ENCODE measurements at places on chromosomes 7 and 10.

DNA sequence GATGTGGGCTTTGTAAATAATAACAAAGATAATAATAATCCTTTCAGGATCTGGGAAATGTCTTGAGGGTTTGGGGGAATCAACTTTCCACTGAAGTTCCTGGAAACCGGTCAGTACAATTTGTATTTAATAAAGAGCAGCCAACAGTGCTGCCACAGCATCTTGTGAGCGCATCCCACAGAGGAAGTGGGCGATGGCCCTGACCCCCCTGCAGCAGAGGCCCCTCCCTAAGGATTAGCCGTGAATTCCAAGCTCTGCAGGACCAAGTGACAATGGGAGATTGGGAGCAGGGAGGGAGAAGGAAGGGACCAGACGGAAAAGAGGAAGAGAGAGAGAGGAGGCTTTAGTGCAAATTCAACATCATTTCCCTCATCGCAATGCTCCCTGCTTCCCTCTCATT is 349.2 kb downstream of the RNLS start:
- no peak for DNase-seq

GRCh38 chr7:105002-105401 is 87.4 kb upstream of the FAM20C start:
- DNase-seq, result no peak

- no peak for DNase-seq
Observed at GRCh38 chr7:45484094-45484493, 90.1 kb upstream of the ADCY1 start.

GRCh38 chr10:18364987-18365775 is 225.0 kb downstream of the CACNB2 start:
- DNase-seq, result no peak

DNA sequence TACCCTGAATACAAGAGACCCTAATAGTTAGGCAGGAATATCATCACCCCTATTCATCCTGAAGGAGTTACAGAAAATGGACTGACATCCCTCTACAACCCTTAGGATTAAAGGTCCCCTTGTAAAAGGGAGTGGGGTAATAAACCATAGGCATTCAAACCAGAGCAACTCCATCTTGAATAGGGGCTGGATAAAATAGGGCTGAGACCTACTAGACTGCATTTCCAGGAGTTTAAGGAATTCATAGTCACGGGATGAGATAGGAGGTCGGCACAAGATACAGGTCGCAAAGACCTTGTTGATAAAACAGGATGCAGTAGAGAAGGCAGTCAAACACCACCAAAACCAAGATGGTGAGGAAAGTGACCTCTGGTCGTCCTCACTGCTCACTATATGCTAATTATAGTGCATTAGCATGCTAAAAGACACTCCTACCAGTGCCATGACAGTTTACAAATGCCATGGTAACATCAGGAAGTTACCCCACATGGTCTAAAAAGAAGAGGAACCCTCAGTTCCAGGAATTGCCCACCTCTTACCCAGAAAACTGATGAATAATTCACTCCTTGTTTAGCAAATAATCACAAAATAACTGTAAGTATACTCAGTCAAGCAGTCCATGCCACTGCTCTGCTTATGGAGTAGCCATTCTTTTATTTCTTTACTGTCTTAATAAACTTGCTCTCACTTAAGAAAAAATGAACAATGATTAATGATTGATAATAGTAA is 37.2 kb downstream of the CUBN start:
- DNase-seq, result no peak

DNA sequence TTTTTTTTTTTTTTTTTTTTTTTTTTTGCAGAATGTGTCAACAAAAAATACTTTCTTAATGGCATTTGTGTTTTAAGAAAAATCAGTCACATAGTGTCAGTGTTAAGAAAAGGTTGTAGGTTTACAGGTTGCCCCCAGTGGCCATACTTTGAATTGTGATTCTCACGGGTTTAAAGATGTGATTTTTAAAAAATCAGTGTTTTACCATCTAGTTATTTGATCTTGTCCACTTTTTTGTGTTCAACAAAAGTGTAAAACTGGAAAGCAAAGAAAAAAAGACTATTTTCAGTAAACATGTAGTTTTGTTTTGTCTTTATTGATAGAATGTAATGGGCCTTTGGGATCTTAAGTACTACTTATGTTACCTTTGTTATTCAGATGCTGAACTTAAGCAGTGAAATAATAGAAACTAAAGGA is 25.7 kb downstream of the SUV39H2 start:
- DNase-seq, result no peak

- no peak for DNase-seq
Observed at GRCh38 chr10:123165445-123166072, 11.4 kb downstream of the BUB3 start.

GRCh38 chr7:26195867-26196657 is 4.5 kb downstream of the HNRNPA2B1 start:
- no peak for DNase-seq

- no peak for DNase-seq
Observed at GRCh38 chr7:12761111-12761510, 73.7 kb downstream of the ARL4A start.

DNA sequence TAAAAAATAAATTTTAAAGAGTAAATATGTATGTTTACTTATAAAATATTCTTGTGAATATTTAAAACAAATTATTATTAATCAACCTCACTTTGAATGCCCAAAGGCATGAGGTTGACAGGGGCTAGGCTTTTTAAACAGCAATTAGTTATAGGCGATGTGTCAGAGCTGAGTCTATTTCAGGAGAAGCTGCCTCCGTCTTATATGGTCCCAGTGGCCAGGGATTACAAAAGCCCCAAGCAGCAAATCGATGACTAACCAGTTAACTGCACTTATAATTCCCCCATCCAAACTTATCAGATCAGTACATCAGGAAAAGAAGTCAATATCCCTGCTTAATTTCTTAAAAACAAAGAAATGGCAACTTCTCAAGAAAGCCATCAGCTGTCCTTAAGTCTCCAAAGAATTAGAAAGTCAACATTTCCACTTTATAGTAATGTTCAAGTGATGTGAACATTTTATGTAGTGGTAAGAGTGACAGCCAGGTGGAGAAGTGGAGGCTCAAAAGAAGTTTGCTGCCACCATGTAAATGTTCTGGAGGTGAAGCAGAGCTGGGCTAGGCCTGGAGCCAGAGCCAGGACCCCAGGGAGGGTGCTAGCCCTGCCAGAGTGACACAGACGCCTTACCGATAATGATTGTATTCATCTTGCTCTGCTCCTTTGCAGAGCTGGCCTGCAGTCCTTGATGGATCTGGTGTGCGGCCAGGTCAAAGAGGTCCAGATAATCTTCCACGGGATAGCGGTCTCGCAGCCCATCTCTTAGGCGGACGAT is 51.5 kb downstream of the CHST15 start:
- DNase-seq, result no peak

DNA sequence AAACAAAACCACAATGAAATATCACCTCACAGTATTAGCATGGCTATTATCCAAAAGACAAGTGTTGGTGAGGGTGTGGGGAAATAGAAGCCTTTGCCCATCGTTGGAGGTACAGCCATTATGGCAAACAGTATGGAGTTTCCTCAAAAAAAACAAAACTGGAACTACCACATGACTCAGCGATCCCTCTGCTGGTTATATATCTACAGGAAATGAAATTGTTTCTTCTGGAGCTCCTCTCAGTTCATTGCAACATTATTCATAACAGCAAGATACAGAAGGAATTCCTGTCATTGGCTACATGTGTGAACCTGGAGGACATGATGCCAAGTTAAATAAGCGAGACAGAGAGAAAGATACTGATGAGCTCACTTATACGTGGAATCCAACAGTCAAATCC is 2.4 kb upstream of the UBE3C start:
- no peak for DNase-seq

DNA sequence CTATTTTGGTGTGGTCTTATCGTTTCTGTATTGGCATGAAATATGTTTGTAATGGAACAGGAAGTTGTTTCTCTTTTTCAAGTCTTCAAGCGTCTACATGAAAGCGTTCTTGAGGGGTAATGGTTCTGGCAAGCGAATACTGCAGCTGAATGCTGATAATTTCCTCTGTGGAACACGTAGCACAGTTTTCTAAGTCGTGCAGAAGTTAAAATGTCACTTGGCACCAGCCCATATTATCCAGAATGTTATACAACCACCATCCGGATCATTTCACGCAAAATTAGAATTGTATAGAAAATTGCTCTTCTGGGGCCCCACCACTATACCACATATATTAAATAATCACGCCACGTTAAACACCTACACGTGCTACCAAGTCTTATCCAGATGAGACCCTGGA is 354.3 kb downstream of the CALN1 start:
- no peak for DNase-seq

Data from muscle of arm (tissue), 14 donors.